HepG2 (cell line): ENCODE measurements at places on chromosomes 5 and 9. TPM values are rescaled to one million over a fixed set of nuclear protein-coding genes. Genes with fewer than 3 reads are reported as not detected.

DNA sequence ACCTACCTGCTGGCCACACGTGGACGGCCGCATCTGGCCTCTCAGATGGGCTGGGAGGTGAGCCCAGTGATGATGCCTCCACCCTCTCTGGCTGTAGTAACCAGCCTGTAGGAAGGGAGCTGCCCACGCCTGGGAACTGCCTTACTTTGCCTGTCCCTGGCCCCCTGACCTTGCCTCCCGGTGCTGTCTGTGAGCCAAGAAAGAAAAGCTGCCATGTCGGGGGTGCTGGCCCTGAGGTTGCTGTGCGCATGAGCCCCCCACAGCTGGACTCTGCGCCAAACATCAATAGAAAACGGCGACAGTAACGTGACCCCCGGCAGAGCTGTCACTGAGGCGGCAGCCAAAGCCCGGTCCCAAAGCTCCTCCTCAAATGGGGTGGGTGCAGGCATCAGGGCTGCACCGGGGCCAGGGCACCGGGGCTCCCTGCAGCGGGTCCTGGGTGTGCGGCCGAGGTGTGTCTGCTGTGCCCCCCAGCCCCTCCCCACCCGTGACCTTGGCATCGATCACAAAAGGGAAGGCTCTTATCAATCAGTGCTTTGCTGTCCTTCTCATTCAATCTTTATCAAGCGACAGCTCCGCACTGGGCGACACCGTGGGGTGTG lies 15.3 kb upstream of the SLC9A3 start:
- no peak for DNase-seq

GRCh38 chr5:9895302-9895645 lies 265.1 kb upstream of the TAS2R1 start:
- no peak for DNase-seq

- no peak for DNase-seq
These were observed 29.1 kb upstream of the TCF7 start for GRCh38 chr5:134085411-134085810.

The SLC25A48 gene
- total RNA-seq: 4.0 and 4.5 TPM in 2 replicates
